Common myeloid progenitor, CD34-positive (primary cell): ENCODE measurements at places on chromosomes 11 and 22.

DNA sequence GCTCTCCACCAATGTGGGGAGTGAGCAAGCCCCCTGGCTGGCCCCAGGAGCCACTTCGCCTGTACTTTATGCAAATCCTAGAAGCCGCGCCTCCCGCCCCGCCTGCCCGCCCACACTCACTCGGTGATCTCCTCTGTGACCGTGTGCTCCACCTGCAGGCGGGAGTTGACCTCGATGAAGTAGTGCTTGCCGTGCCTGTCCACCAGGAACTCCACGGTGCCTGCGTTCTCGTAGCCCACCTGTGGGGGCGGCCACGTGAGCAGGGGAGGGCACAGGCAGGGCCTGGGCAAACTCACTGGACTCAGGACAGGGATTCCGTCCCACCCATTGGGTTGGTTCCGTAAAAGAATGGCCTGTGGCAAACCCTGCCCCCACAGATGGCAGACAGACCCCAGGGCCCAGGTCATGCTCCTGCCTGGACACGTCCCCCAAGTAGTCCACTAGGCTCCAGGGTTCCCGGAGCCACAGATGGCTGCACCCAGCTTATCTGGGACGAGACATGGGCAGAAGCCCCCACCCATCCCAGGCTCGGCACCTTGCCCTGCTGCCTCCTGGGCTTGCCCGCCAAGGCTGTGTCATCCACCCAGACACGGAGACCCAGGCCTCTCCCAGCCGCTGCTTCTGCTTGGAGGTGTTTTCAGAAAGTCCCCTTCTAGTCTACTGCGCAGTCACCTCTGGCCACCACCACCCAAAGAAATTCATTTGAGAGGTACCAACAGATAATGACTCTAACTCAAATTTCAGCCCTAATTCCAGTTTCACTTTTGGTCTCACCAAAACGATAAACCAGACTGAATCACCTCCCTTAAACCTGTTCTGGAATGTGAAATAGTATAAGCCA is 12.1 kb downstream of the LRFN4 start:
- DNase-seq, result peak; percentile 85

DNA sequence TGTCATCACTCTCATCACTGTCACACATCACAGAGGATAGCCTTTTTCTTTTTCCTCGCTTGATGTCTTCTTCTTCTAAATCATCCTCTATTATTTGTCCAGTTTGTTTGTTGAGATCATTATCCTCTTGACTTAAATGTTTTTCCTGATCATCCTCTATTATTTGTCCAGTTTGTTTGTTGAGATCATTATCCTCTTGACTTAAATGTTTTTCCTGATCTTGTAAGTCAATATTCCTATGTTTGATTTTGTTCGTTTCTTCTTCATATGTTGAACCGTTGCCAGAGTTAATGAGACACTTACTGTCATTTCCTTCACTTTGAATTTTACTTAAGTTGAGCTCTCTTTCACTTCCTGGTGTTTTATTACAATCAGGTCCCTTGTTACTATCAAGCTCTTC is 5.6 kb downstream of the CCDC82 start:
- DNase-seq, result no peak

- no peak for DNase-seq
These were observed 3.3 kb upstream of the DIXDC1 start for GRCh38 chr11:111933872-111934271.

DNA sequence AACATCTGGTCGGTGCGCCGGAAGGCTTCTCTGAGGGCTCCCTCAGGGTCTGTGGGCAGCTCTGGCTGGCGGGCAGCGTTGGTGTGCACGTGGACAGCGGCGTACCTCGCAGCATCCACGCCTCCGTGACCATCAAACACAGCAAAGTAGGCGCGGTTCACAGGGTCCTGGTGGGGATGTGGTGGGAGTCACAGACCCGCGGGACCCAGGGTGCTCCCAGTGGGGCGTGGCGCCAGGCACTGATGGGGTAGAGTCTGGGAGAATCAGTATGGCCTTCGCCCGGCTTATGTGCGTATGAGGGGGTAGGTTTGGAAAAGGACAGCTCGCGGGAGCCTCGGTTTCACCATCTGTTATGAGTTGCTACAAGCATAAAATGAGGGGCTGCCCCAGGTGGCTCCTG is 19.2 kb downstream of the PPM1F start:
- no peak for DNase-seq

DNA sequence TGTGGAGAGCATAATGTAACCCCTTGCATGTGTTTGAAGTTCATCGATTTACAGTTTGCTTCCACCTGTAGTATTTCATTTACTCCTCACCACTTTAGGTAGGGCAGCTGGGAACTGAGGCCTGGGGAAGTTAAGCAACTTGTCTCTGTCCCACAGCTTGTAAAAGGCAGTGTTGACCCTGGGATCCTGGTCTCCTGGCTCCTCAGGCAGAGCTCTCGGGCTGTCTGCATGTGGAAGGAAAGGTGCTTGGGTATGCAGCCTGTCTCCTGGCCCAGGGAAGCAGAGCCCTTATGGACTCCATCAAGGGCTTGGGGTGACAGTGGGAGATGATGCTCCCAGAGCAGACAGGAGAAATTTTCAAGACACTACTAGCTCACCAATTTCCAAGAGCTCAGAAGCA is 49.9 kb downstream of the TRIM29 start:
- DNase-seq, result no peak

DNA sequence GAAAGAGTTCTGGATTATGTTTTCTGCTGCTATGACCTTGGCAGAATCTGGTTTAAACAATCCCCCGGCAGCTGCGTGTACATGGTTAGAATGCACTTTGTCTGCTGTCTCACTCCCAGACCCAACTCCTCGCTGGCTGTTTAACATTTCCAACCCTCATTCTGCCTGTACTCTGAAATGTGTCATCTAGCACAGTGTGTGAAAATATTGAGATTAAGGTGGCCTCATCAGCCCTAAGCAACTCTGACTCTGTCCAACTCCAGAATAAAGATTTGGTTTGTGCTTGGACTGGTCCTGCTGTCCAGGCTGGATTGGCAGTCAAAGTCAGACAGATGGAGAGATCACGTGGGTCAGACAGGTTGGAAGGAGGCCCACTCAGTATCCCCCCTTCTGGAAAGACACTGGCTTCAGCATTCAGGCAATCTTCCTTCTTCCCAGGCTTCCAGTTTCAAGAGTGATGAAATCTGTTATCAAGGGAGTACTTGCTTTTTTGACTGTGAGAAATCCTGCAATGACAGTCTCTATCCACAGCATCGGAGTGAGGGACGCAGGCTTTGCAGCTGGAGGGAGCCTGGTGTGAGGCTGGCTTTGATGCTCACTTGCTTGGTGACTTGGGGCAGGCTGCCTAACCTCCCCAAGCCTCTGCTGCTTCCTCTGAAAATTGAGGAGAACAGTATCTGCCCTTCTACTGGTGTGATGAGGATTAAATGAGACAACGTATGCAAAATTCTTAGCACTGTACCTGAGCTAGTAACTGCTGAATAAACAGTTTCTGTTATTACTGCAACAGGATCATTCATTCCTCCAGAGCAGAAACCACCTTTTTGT is 29.8 kb downstream of the ABTB2 start:
- DNase-seq, result no peak

- DNase-seq, result no peak
These were observed 30.2 kb downstream of the CLMP start for GRCh38 chr11:123164732-123165450.

DNA sequence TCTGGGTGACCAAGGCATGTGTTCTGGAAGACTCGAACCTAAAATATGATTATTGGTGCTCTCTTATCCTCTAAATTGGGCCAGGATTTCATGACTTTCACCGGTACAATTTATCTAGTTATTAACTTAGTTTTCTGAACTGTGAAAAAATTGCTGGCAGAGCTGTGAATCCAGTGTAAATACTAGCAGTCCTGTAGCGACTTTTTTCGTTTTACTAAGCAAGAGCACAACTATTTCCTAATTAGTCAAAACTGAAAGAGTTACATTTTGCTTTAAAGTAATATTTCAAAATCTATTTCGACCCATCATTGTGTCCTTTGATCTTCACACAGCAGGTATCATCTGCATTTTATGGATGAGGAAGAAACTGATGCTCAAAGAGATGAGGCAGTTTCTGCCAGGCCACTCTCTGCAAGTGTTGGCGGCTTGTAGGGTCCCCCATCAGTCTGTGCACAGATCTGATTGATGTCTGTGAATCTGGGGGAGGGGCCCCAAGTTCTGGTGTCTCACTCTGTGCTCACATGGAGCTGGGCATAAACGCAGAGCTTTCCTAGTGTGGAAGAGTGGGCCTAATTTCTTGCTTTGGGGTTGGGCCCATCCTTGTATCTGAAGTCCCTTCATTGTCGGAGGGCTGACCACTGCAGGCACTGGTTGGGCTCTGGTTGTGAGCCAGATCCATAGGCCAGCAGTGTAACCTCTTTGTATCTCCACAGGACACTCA is 1.4 kb upstream of the TRMT2A start:
- DNase-seq, result no peak

- DNase-seq, result no peak
These were observed 60.9 kb downstream of the LRP5 start for GRCh38 chr11:68373189-68373814.

GRCh38 chr11:59394186-59394585 is 32.0 kb downstream of the OR5A2 start:
- DNase-seq, result no peak

- DNase-seq, result no peak
These were observed 83.6 kb upstream of the BLID start for GRCh38 chr11:122199661-122200060.

DNA sequence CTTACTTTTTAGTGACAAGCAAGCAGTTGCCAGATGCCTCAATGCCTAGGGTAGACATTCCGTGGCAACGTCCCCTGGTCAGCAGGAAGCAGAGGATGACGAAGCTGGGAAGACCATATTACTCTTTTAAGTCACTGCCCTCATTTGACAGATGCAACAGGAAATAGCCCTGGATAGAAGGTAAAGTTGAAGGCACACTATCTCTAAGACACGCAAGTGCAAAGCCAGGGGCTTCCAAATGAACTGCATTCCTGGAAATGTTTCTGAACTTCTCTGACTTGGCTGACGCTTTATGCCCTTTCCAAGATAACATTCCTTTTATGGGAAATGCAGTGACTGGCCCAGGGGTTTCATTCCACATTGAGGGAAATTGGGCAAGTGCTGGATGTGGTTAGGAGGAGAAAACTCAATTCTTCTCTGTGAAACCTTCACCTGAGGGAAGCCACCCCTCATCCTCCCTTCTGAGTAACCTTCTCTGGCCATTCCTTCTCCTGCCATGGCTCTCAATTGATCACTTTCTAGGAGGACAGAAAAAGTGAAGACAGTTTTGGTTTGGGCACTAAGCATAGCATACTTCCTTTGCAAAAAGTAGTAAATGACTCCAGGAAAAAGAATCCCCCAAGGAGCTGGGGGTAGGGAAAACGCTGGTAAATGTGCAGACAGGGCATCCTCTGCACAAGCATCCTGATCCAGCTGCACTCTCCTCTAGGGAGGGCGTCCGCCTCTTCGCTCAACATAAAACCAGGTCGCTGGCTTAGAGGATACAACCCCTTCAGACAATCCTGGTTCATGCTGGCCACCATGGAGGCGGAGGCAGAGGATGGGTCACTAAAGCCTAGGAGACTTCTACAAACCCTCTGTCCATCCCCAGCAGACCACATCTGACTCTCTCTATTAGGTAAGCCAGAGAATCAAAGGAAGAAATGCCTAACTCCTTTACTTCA is 14.5 kb downstream of the PCSK7 start:
- no peak for DNase-seq

DNA sequence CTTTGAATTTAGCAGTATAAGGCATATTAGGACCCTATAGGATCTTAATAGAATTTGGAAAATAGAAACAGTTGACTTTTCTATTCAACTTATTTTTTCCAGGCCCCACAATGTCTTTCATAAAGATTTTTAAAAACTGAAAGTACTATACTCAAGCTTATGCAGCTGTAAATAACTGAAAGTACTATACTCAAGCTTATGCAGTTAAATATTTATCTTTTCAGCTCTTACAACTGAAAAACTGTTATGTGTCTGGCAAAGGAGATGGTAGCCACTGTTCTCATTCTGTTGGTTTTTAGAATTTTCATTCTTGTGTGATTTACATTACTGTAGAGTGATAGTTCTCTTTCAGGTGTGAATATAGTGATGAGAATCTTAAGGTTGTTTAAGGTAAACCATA is 16.5 kb downstream of the HIPK3 start:
- no peak for DNase-seq

DNA sequence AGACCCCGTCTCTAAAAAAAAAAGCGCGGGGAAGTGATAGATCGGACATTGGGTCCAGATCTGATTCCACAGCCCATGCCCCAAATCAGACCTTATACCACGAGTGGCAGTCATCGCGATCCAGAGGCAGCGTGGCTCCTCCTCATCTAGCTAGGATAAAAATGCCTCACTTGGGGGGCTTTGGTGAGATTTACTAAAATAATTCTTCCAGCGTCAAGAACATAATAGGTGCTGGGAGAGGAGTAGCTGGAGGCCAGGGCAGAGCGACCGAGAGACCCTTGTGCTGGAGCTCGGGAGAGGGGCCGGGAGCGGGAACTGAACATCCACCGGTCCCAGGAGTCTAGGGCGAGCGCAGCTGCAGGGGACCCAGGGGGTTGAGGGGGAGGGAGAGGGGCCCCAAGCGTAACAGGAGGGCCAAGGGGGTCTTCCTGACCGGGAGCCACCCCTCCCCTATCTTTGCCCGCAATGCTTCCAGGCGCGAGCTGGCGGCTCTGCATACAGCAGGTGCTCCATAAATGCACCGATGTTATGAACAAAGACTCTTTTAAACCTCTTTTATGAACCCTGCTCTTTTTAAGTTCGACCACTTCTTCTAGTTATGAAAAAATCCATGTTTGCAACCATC is 823 bp upstream of the CPT1A start:
- no peak for DNase-seq

DNA sequence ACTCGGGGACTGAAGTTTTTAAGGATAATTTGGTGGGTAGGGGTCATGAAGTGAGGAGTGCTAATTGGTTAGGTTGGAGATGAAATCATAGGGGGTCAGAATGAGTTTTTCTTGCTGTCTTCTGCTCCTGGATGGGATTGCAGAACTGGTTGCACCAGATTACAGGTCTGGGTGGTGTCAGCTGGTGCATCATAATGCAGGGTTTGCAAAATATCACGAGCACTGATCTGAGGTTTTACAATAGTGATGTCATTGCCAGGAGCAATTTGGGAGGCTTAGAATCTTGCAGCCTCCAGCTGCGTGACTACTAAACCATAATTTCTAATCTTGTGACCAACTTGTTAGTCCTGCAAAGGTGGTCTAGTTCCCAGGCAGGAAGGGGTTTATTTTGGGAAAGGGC is 46.4 kb upstream of the CALCB start:
- no peak for DNase-seq

DNA sequence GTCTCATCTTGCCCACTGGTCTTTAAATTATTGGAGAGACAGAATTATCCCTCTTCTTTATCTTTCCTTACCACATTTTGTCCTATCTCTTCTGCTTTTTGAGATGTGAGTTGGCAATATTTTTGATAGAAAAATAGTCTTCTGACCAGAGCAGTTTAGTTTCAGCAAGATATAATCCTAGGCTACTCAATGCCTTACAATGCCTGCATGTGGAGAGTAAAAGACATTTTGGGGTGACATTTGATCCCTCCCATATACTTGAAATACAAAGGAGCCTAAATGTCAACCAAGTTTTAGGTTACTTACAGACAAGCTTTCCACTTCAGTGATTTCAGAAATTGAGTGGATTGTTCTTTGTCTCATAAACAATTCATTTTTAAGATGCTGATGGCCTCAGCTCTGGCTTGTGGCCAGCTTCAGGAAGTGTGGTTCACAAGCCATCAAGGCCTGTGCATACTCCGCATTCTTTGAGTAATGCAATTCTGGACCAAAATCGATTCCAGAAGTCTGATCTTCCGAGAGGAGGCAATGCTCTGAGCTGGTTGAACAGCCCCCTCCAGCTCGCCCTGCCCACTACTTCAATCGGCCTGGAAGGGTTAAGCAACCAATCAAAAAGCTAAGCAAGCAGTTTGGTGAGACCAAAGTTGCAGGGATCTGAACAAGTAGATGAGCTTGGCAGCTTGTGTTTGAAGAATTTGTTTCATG is 274.4 kb downstream of the BLID start:
- no peak for DNase-seq
